Stimulated activated CD8-positive, alpha-beta memory T cell treated with anti-CD3 and anti-CD28 coated beads, Interleukin-2, amount 100 ng/mL, for 1 hour (primary cell): ENCODE measurements at places on chromosomes 7 and 10.

- DNase-seq: no peak
Measured at GRCh38 chr10:112801004-112801403, 149.0 kb upstream of the TCF7L2 start.

DNA sequence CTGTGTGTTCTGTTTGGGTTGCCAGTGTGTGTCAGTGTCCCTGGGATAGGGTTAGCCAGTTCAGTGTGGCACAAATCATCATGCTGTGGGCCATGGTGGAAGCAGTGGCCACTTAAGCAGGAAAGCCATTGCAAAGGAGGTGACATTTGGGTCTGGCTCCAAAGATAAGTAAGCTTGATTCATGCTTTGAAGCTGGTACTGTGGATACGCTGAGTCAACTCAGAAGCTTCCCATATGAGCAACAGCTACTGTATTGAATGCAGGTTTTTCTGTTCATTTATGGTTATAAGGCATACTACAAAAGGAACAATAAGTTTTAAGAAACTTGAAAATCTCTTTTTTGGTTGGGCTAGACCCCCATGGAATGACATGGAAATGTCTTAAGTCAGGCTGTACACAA, 143.1 kb downstream of the BMPER start:
- DNase-seq: no peak

DNA sequence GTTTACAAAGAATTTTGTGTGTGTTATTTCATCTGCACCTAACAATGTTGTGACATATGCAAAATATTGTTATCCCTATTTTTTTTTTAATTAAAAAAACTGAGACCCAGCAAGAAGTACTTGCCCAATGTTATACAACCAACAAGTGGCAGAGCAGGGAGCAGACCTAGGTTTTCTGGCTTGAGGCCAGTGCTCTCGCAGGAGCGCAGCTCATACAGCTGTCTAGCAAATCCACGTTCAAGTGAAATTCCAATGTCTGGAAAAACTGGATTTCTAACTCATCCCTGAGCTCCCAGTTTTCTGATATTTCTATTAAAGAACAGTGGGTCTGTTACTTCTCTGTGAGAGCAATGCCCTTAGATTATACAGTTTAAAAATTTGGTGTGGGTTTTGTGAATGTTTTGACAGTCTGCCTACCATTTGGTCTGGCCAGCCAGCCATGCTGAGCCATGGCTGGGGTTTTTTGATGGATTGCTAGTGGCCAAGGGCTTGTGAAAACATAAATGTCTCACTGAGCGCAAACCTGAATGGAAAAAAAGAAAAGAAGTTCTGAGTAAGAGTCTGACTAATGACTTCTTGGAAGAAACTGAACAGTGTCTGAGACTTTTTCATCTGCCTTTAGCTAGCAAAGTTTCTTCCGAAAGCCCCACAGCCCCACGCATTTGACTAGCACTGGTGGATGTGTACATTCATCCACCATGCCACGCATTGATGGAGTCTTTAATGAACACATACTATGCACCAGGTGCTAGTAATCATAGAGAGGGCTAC, 15.4 kb upstream of the PRF1 start:
- no peak for DNase-seq

- DNase-seq: no peak
Measured at GRCh38 chr7:122311050-122311700, 6.6 kb upstream of the FEZF1 start.

DNA sequence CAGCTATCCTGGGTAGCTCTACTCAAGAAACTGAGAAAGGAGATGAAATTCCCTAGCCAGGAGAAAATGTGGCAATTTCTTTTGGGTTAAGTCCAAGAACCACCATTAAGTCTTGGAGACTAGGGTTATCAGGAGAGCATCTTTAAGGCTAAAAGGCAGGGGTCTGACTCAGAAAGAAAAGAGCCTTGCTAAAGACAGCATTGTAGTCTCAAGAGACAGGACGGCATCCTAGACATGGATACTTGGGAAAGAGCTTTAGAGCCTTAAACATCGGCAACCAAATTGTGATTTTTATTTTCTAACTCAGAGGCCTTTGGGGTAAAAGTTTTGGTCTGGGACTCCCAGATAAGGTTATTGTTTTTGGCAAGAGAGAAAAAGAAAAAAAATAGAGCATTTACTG, 83.1 kb downstream of the FAS start:
- no peak for DNase-seq
